Stromal cell of bone marrow (primary cell): ENCODE measurements at places on chromosomes 4 and X.

DNA sequence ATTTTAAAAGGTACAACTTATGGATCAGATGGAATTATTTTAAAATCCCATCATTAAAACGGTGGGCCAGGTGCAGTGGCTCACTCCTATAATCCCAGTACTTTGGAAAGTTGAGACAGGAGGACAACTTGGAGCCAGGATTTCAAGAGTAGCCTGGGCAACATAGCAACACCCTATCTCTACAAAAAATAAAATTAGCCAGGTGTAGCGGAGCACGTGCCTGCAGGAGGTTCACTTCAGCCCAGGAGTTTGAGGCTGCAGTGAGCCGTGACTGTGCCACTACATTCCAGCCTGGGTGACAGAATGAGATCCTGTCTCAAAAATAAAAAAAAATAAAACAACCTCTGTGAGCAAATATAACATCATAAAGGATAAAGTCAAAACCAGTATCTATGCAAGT, 11.4 kb downstream of the ADH5 start:
- no peak for DNase-seq

DNA sequence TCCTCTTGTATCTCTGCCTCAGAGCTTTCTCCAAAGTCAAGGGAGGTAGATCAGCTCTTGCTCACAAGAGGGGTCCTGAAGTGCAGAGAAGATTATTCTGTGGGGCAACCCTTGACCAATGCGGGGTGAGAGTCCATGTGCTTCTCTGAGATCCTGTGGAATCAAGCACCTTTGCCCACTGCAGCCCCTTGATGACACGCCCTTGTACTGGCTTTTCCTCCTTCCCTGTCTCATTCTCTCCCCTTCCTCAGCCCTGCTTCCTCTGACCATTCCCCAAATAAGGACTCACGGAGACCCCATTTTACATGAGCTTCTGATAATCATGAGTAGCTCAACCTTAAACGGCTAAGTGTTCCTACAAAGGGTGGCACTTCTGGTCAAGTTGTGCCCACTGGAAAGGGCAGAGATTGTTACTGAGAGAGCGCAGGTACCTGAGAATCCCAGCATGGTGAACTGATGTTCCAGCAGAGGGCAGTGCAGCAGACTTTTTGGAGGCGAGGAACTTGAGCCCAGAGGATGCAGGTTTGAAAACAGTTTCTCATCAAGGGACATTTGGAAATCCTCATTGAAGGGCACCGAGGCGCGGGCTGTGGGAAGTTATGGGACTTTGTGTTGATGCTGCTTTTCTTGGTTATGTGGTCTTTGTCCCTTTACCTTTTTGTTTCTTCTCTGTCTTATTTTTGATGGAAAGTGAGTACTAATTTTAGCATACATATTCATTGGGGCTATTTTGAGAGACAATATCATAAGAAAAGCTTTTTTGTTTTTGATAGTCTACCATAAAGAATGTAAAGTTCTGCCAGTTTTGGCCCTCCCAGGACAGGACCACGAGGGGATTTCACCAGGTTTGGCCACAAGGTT, 201.3 kb downstream of the RBM46 start:
- DNase-seq, result peak; percentile 36

- DNase-seq, result peak; percentile 0
Measured at GRCh38 chrX:14476205-14476604, 53.1 kb upstream of the GLRA2 start.

DNA sequence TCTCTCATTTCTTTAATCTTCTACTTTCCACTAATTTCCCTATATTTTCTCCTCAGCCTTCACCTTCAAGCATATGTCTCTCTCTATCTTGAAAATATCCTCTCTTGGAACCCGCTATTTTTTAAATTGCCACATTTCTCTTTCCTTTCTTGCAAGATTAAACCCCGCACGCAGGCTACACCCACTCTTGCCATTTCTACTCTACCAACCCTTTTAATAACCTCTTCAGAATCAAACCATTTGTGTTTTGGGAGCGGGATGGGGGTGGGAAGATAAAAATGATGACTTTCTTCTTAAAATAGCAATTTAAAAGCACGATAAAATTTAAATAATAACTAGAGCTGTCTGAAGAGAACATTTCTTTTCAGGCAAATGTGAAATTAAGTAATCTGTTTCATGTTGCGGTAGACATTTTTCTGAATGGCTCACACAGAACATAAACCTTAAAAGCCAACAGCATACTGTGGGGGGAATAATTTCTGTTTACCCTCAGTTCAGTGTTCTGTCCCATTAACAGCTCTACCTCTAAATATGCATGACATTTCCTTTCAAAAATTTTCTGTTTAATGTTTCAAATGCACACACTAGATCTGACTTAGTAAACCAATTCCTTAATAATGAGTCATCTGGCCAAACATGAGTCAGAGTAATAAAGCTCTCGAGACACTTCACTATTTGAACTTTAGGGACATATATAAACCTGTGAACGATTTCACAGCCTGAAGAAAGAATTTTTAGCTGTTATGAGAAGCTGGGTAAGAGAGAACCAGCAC, 20.5 kb downstream of the ARSJ start:
- peak; percentile 71 for DNase-seq

GRCh38 chr4:113209153-113209552, 159.7 kb downstream of the ANK2 start:
- DNase-seq, result no peak

DNA sequence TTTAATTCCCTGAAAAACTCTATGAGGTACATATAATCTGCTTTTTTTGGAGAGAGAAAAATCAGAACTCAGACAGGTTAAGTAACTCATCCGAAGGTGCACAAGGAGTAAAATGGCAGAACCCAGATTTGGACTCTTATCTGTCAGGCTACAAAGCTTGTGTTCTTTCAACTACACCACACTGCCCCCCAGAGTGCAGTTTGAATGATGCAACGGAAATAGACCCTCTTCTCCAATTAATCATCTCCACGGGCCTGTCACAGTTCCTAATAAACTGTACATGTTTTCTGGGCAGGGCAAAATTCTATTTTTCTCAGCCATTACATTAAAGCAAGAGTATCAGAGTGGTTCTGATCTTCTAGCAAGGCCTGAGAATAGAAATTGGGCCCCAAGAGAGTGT, 35.3 kb upstream of the DCX start:
- DNase-seq, result no peak

GRCh38 chrX:111914398-111915090, 38.6 kb downstream of the TRPC5OS start:
- no peak for DNase-seq

GRCh38 chr4:41678086-41678816, 70.3 kb downstream of the PHOX2B start:
- no peak for DNase-seq

DNA sequence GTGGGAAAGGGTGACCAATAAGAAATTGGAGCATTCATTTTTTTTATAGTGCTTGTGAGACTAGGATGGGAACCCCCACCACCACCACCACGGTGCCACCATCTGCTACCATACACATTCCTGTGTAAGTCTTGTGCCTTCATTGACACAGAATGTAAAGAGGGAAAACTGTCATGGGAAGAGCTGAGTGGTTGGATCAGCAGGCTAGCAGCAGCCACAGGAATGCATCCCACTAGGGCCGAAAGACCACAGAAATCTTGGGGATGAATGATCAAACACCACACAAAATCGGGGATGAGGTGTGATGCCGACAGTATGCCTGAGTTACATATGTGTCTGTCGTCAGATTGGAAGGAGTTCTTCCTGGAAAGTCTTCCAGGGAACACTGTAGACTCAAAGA, 69.2 kb downstream of the SRPX start:
- DNase-seq, result no peak

DNA sequence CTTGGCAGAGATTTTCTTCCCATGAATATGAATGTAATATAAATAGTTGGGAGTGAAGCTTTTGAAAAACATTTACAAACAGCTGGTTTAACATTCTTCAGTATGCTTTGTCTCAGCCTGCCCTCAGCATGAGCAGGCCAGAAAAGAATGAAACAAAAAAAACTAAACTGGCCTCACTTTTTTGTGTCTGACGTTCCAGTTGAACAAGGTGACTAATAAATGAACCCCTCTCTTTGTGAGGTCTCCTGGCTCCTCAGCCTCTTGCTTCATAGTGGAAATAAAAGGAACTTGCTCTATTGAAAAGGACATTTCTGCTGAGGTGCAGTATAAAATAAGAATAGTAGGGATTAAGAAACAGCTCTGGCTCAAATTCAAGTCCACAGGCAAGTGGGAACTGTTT, 9.4 kb downstream of the CHST7 start:
- DNase-seq, result peak; percentile 65

DNA sequence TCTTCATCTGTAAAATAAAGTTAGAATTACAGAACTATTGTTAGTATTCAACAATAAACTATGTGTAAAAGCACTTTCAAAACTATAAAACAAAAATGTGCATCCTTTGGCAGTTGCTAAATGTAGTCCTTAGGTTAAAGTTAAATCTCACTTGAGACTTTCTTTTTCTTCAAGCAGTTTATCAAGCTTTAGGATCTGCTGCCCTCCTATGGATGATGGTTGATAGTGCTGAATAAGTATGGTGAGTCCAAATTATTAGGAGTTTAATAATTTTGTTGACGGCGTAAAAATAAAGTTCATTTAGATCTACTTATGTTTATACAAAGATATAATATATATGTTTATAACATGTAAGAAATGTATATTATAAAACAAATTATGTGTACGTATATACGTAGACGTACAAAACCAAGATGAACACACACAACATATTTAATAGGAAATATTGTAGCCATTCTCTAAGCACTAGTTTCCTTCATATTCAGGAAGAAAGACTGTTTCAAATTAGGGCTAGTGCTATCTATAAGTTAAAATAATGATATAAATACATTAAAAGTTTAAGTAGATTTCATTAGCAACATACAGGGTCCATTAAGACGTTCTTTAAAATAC, 22.3 kb downstream of the UGT2A2 start:
- DNase-seq, result peak; percentile 7

DNA sequence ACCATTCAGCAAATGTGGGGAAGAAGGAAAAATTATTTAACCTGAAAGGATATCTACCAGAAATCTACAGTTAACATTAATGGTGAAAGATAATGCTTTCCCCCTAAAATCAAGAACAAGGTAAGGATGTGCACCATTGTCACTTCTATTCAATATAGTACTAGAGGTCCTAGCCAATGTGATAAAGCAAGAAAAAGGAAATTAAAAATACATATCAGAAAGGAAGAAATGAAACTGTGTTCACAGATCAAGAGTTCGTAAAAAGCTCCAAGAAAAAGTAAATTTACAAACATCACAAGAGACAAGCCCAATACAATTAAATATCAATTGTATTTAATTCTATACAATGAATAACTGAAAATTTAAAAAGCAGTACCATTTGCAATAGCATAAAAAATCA, 57.6 kb downstream of the CNOT6L start:
- DNase-seq, result no peak

GRCh38 chrX:9429767-9430166, 35.1 kb upstream of the TBL1X start:
- no peak for DNase-seq

GRCh38 chrX:21881881-21882574, 26.2 kb downstream of the YY2 start:
- no peak for DNase-seq

- no peak for DNase-seq
Measured at GRCh38 chrX:132025041-132025440, 1.9 kb downstream of the STK26 start.

- DNase-seq, result no peak
Measured at GRCh38 chr4:186159613-186160012, 31.8 kb upstream of the CYP4V2 start.

DNA sequence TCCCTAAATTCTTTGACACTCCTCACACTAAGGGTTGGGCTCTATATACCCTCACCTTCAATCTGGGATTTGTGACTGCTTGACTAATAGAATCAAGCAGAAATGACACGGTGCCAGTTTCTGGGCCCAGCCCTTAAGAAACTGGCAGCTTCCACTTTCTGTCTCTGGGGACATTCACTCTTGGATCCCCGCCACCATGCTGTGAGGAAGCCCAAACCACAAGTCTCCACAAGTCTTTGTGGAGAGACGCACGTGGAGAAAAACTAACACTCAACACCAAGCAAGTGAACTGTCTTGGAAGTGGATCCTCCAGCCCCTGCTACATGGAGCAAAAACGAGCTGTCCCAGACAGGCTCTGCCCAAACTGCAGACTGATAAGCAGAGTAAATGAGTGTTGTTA, 1.1 kb upstream of the EDNRA start:
- DNase-seq, result peak; percentile 79

DNA sequence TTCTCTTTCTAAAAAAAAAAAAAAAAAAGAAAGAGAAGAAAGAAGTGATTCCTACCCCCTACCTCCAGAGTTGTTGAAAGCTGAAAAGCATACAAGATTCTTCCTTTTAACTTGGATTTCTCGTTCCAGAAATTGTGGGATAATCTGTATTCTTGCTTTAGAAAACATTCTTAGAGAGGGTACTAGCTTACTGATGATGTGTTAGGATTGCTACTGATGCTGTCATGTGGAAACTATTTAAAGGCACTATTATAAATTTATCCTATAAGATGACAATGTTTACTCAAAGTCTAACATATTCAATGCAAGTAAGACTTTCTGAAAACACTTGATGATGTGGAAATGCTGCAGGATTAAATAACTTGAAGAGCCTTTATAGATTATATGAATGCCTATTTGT, 204.0 kb upstream of the PUDP start:
- no peak for DNase-seq

- DNase-seq, result no peak
Measured at GRCh38 chr4:96149894-96150293, 310.0 kb downstream of the PDHA2 start.

DNA sequence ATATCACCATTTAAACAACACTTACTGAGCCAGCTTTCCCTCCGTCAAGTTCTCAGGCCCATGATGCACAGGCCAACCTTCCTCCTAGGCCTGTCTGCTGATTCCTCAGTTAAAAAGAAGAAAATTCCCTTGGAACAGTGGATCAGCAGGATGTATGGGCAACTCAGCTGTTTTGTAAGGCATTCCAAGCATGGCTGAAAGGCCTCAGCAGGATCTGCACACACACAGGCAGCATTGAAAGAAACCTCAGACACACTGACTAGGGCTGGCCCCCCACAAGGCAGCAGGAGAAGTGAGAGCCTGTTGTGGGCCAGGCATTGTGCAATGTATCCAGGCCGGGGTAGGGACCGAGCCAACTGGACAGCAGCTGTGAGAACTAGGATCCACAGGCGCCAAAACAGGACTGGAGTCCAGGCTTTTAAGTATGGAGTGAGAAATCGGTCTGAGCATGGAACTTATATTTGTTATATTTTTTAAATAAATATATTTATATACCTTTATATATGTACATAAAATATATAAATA, 171.4 kb downstream of the NWD2 start:
- no peak for DNase-seq

DNA sequence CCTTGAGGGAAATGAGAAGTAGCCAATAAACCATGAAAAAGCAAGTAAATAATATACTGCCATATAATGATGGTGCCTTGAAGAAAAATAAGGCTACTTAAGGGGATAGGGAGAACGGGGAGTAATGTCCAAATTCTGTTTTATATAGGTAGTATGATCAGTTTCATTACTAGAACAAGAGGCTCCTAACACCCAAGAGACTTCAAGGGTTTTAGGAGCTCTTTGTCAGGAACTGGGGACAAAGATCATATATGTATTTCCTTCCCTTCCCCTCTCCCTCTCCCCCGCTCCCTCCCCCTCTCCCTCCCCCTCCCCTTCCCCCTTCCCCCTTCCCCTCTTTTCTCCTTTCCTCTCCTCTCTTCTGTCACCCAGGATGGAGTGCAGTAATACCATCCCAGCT, 127.3 kb downstream of the PTPN13 start:
- DNase-seq, result no peak

- no peak for DNase-seq
Measured at GRCh38 chr4:73194064-73194463, 64.5 kb downstream of the ANKRD17 start.
